Activated CD8-positive, alpha-beta memory T cell treated with anti-CD3 and anti-CD28 coated beads for 1 hour (primary cell): ENCODE measurements at places on chromosomes 5 and 9.

DNA sequence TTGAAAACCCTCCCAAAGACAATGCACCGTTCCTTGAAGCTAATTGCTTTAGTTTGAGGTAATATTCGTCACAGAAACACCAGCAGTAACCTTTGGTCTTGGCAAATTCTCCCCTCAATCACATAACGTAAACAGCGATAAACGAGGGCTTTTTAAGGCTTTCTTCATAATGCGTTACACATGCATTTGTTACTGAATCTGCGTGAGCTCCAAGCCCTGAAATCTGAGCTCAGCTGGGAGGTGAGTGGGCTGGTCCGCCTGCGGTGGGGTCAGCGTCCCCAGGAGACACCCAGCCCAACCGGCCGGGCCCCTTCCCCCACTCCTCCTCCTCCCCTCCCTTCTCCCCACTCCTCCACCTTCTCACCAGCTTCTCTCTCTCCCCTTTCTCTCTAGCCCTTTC is 91.1 kb downstream of the BARX1 start:
- no peak for DNase-seq

DNA sequence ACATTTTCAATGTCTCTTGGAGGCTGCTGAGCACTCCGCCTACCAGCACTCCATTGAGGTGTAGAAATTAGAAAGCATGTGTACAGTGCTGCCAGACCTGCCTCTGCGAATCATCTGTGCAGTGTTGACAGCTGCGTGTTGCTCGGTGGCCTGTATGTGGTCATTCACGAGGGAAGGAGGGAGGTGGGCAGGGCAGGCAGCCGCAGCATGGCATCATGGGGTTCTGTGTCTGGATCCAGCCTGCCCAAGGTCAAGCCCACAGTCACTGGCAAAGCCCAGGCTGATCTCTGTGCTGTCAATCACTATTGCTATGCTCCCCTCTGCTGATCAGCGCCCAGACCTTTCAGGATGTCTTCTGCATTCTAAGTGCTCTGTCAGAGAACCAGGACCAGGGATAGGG is 8.0 kb upstream of the PDZD2 start:
- no peak for DNase-seq

- DNase-seq, result no peak
These were observed 2.0 kb downstream of the MYO10 start for GRCh38 chr5:16934123-16934522.

DNA sequence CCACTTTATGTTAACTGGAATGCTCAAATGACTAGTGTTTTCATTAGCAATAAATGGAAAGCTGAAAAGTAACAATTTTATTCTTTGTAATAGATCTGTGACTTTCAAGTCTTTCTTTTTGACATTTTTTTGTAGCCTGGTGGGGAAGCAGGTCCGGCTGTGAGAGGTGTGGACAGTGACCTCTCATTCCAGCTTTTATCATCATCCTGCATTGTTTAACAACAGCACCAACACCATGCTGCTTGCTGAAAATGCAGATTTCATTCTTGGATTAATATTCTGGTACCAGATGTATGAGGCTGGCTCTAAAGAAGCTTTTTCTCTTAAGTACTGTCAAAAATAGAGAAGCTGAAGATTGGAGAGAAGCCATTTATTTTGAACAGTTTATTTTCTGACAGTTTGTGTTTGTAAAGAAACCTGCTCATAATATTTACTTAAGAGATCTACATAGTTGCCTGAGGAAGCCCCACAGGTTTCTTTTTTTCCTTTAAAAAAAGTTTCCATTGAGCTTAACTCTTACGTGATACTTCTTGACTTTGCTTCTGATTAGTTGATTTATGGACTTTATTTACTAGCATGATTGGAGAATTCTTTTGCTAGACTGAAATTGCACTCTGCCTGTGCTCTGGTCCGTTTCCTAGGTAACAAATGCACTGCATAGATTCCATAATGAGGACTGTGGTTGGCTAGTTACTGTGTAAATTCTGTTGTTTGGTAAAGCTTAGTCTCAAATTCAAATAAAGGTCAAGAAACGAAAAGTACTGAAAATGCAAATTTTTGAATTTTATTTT is 3.4 kb downstream of the KIAA1958 start:
- no peak for DNase-seq

DNA sequence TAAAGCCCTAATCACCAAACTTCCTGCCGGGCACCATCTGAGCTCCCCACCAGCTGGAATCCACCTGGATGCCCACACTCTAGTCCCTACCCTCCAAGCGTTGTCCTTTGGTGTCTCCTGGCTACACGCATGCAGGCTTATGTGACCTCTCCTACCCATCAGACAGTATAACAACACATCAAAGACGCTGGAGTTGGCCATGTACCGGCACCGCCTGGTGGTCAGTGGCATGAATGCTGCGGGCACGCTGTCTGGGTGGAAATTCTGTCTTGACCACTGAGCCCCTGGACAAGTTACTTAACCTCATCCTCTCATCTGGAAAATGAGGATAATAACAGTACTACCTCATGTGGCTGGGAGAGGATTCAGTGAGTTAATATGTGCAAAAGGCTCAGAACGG is 23.4 kb upstream of the CORO2A start:
- DNase-seq, result no peak

GRCh38 chr5:133829786-133830185 is 138.6 kb downstream of the C5orf15 start:
- no peak for DNase-seq

- DNase-seq, result no peak
These were observed 975 bp downstream of the AGXT2 start for GRCh38 chr5:35046774-35047173.

GRCh38 chr9:107273634-107274033 is 9.4 kb upstream of the RAD23B start:
- no peak for DNase-seq

DNA sequence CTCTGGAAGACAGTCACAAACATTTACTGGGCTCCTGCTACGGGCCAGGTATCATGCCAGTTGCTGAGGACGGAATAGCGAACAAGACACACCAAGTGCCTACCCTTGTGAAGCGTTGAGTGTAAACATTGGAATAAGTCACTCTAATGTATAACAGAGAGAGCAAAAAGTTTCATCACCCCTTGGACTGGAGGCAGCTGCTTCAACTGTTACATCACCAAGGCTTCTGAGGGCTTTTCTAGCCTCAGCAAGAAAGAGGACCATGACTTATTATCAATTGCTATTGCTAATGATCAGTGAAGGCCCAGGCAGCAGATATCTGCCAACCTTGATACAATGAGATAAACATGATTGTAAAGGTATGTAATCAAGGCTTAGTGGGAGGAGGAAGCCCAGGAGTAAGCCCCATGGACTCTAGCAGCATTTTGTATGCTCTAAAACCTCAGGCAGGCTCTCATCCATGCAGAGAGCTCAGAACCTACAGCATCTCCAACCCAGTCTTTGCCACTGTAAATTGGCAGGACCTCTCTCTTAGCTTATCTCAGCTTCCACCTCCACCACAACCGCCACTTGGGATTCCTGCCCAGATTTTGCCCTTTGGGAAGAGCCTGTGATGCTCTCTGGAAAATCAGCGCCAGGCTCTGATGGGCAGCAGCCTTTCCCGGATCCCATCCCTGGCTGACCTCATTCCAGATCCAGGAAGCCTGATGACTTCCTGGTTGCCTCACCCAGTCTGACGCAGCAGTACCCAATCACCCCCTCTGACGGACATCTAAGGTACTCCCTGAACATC is 54.5 kb downstream of the ADAM19 start:
- DNase-seq, result no peak

DNA sequence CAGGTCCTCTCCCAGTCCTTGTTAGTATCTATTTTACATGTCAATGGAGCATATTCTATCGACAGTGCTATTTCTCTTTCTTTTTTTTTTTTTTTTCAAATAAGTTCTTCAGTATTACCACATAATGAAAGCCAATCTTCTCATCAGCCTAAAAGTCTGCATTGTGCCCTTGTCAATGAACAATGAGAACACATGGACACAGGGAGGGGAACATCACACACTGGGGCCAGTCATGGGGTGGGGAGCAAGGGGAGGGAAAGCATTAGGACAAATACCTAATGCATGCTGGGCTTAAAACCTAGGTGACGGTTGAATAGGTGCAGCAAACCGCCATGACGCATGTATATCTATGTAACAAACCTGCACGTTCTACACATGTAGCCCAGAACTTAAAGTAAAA is 47.7 kb upstream of the TEX48 start:
- DNase-seq, result no peak

- DNase-seq, result no peak
These were observed 33.1 kb downstream of the SCGB3A1 start for GRCh38 chr5:180558232-180558631.

GRCh38 chr5:119207105-119207504 is 136.2 kb downstream of the DMXL1 start:
- DNase-seq, result no peak

- DNase-seq, result no peak
These were observed 161.9 kb downstream of the TRIO start for GRCh38 chr5:14305045-14305444.

GRCh38 chr5:73433272-73433981 is 15.2 kb downstream of the FOXD1 start:
- no peak for DNase-seq

DNA sequence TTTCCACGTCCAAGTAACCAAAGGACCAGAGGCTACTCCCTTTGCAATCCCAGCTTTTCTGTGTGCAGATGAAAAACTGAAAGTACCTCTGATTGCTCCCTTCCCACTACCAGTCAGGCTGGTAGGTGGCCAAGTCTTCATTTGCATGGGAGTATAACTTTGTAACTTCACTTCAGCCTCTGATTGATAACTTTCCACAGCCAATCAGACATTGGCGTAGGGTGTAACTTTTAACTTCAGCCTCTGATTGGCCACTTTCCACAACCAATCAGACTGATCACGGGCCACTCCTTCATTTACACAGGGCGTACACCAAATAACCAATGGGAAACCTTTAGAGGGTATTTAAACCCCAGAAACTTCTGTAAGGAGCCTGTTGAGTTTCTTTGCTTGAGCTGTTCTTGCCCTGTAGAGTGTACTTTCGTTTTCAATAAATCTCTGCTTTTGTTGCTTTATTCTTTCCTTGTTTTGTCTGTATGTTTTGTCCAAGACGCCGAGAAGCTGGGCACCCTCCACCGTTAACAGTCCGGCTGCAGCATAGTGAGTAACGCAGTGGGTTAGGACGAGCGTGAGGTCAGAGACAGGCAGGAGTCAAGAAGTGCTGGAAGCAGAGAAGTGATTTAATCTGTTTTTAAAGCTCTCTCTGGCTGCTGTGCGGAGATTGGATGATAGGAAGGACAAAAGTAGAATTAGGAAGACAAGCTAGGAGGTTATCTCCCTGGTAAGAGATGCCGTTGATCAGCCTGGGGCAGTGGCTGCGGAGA is 3.5 kb upstream of the EXOSC2 start:
- no peak for DNase-seq

GRCh38 chr5:21817668-21818369 is 1035.3 kb downstream of the CDH12 start:
- no peak for DNase-seq

DNA sequence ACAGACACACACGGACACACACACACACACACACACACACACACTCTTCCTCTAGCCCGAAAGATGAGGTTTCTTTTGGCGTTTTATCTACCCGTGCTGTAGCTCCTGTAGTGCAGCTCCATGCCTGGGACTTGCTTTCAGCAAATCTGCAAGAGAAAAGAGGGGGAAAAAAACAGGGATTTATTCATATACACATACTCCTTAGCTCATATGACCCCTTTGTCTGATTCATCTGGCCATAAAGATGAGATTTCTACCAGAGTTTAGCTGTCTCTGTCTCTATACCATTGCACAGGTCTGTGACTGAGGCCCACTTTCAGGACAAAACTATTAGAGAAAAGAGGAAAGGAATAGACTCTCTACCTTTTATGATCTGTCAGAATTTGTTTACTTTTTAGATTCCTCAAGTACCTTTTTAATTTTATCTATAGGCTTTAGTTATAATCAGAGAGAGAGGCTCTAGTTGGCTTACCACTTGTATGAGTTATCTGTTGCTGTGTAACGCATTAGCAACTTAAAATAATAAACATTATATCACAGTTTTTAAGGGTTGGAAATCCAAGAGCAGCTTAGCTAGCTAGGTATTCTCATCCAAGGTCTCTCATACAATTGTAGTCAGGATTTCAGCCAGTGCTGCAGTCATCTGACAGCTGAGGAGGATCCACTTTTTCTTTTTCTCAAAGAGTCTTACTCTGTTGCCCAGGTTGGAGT is 14.7 kb downstream of the SNX2 start:
- no peak for DNase-seq

- DNase-seq, result no peak
These were observed 16.7 kb downstream of the TCF7 start for GRCh38 chr5:134131165-134131564.

DNA sequence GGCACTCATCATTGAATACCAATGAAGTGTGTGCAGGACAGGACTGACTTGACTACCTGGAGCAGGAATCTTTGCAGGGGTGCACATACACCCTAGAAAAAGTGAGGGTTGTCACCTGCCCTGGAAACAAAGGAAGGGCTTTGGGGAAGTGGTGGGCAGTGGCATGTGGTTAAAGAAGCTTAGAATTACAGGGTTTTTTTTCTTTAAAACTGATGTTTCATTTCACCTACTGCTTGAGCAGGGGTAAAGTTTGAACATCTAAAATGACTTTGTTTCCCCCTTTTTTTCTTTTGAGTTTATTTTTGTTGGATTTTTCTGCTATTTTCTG is 2.0 kb upstream of the KDM3B start:
- no peak for DNase-seq

GRCh38 chr9:34310215-34310614 is 18.9 kb downstream of the KIF24 start:
- DNase-seq, result no peak

DNA sequence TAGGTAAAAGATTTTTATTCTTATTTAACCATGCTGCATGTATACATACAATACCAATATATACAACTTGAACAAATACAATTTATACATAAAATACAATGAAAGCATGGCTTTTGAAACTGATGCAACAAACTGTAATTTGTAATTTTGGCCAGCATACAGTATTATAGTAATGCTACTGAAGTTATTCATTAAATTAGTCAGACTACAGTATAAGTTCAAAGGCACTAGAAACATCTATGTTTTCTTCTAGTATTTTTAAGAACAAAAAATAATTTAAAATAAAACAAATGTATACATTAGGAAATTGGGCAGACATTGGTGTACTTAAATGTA is 18.8 kb downstream of the IL4 start:
- no peak for DNase-seq

- no peak for DNase-seq
These were observed 52.3 kb downstream of the GGTA1 start for GRCh38 chr9:121447321-121447834.

DNA sequence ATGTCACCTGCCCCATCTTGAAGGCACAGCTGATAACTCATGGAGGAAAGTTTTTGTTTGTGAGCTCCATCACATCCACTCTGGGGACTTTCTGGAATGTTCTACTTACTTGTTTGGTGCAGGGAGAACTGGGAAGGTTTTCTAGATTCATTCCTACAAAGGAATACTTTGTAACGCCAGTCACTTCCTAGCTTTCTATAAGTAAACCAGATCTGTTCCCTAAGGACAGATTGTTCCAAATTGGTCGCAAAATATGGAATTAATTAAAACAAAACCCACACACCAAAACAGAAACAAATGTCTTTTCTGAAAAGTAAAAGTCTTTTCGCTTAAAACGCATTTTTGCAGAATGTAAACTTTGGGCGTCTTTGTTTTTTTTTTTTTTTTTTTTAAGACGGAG is 167.6 kb downstream of the PDZD2 start:
- no peak for DNase-seq
